CD8-positive, alpha-beta memory T cell (primary cell): ENCODE measurements at places on chromosomes 1 and 21.

- DNase-seq = peak; percentile 67
Measured at GRCh38 chr1:44652445-44653106, 21.7 kb downstream of the TMEM53 start.

GRCh38 chr21:45533846-45534635 lies 8.2 kb downstream of the SLC19A1 start:
- no peak for DNase-seq

DNA sequence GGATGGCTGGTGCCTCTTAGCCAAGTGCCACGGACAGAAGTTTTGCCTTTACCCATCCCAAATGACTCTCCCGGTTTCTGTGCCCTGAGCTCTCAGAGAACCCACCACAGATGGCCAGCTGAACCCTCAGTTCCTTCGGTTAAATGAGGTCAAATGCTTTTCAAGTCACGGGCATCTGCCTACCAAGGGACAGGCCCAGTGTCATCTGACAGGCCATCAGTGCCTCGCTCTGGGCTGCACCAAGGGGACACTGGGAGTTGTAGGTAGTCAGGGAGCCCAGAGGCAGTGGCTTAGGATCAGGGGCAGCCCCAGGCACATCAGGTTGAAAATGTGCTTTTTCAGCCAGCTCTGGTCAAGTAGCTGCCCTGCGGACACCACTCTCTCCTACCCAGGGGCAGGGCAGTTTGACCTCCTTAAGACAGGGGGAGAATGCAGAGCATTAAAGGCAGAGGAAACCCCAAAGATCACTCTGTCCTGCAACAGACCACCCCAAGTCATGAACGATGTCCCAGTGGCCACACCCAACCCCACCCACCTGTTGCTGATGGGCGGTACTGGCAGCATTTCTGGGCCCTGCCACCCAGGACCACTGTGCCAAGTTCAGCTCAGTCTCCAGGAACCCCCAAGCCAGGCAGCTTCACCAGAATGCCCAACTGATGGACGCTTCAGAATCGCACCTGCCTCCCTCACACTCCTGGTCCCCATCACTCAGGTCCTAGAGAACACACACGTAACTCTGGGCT lies 60.7 kb downstream of the CASZ1 start:
- no peak for DNase-seq

- DNase-seq = no peak
Measured at GRCh38 chr1:8876087-8876486, 2.4 kb downstream of the ENO1 start.

- DNase-seq = no peak
Measured at GRCh38 chr1:197633447-197634078, 141.7 kb downstream of the DENND1B start.

DNA sequence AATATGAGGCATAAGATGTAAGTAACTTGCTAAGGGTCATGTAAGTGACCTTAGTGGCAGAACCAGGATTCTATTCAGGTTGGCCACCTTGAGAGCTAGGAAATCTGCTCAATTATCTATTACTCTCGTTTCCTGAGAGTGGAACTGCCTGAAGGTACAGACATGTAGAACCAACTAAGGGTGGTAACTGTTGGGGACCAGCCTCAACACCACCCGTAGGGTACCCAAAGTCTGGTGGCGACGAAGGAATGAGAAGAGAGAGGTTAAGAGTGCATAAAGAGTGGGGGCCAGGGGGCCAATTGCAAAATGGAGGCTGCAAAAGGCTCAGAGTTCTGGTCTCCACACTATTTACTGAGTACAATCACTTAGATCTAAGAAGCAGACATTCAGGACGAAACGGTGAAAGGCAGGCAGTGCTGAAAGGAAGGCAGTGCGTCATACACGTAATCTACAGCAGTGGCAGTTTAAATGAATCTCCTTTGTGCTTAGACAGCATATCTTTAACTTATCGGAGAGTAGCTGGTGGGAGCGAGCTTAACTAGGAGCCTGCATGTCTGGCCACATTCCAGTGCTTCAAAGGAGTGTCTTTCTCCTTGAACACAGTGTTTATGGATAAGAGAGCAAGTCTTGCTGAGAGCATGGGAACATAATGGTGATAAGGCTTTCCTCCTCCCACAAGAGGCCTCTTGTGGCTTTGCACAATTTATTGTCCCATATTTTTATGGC lies 25.0 kb downstream of the SRSF4 start:
- no peak for DNase-seq

DNA sequence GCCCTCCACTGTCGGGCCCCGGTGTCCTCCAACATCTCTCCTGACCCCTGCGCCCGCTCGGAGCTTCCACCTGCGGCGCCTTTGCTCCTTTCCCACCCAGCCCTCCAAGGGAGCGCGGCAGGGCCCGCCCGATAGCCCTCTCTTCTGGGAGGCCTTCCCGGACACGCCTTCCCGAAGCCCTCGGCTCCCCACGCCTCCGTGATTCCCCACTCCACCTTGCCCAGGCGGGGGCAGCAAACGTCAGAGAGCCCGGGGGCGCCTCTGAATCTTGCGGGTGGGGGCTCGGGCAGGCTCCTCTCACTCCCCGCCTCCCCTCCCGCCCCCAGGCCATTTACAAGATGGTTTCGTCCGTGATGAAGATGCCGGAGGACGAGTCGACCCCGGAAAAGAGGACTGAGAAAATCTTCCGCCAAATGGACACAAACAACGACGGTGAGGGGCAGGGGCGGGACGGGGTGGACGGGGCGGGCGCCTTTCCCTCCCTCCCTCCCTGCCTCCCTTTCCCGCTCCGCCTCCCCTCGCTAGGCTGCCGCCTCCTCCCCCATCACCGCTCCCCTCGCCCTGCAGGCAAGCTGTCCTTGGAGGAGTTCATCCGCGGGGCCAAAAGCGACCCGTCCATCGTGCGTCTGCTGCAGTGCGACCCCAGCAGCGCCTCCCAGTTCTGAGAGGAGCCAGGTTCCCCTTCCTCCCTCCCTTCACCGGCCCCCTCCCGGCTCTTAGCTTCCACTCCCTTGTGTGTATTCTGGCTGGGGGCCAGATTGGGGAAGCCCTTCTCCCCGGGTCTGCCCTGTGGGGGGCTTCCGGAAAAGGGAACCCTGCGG lies 7.1 kb downstream of the HPCA start:
- DNase-seq = no peak

- DNase-seq = no peak
Measured at GRCh38 chr21:44757731-44758130, 43.9 kb downstream of the UBE2G2 start.

DNA sequence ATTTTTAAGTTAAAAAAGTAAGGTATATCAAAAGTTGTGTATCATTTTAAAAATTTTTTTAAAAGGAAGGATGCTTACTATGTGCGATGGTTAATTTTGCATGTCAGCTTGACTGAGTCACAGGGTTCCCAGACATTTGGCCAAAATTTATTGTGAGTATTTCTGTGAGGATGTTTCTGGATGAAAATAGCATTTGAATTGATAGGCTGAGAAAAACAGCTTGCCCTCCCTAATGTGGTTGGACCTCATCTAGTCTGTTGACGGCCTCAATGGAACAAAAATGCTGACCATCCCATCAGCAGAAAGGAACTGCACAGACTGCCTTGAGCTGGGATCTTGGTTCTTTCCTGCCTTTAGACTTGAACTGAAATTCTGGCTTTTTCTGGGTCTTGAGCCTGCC lies 724.5 kb downstream of the NCAM2 start:
- no peak for DNase-seq

GRCh38 chr21:45146801-45147200 lies 72.4 kb downstream of the ADARB1 start:
- DNase-seq = no peak

DNA sequence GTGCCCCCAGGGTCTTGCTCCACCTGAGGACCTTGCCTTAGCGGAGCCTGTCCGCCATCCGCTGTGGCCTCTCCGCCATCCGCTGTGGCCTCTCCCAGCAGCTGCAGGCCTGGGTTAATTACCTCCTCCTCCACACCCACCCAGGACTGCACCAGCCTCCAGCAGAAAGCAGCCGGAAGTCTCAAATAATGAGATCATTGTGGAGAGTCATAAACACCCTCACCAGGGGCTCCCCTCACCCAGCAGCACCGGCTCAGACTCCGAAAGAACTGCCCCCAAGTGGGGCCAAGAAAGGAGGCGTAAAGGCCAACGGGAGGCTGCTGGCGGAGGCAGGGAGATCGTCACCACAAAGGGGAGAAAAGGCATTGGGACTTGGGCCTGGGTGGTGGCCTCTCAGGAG lies 10.7 kb upstream of the GPR153 start:
- no peak for DNase-seq

- DNase-seq = no peak
Measured at GRCh38 chr21:41805038-41805437, 38.2 kb upstream of the RIPK4 start.

DNA sequence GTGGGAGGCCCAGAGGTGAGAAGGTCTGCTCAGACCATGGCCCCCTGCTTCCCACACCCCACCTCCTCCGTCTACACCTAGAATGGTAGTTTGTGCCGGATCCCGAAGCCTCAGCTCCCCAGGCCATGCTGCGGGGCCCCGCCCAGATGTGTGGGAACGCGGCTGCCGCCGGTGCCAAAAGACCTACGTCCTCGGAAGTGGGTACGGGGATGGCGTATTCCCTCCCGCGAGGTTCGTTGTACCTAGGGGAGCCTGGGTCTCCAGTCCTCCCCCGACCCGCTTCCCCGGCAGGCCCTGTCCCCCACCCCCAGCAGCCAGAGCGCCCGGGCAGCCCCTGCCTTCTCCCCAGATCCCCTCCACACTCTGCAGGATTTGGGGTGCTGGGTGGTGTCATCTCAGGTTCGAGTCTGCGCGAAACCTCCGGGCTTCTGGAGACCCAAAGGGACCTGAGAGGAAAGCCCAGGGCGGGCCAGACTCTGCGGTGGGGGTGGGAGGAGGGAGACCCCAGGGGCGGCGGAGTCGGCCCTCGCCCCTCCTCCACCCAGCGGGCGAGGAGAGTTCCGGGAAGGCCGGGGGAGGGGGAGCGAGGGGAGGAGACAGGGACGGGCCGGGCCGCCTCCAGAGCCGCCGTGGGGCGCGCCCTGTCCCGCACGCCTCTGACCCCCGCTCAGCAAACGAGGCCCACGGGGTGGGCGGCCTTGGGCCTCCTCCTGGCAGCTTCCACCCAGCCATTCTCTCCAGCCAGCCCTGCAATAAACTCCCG lies 6.2 kb upstream of the PRDM16 start:
- no peak for DNase-seq

DNA sequence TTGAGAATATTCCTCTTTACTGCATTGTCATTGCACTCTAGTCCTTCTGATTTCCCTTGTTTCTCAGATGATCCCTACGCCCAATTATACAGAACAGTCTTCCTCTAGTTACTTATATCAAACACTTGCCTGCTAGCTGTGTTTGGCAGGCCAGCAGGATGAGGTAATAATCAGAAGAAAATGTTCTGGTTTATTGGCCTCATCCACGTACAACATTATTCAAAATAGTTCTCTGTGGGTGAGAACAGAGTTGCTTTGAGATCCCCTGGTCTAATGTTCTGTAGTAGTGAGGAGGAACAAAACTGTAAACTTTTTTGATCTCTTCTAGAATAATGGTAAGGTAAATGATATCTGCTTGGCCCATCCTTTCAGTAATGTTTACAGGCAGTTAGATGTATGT lies 22.3 kb upstream of the C1orf105 start:
- no peak for DNase-seq

GRCh38 chr1:191641420-191642260 lies 516.6 kb upstream of the RGS18 start:
- no peak for DNase-seq
